ENCODE measurements at places on chromosomes 16 and 17.

- no peak for DNase-seq
Observed at GRCh38 chr17:49859991-49860953, 12.4 kb upstream of the TAC4 start.

DNA sequence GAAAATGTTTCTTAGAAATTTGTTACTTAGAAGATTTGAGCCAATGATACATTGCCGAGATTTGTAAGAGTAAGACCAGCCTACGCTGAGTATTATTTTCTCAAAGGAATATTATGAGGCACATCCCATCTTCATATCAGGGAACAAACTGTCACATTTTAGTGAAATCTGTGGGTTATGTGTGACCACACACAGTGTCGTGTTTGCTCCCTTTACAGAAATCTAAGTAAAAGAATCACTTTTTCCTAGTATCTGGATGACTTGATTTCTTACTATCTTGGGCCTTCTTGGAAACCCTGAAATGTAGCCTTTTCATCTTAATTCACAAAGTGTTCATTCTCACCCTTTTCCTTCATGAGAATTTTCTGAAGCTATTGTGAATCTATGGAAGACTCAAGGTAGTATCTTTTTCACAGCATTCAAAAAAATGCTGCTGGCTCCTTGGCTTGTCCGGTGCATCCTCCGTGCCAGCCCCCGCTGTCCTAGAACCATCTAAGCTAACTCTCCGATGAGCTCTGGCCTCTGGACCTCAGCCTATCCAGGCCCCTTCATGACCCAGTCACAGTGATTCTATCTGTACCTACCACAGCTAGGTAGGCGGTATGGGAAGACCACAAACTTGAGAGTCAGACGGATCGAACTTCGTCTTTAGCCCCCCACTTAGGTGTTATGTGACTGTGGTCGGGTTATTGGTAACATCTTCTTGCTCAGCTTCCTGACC, 524.3 kb downstream of the MAF start:
- DNase-seq = no peak

GRCh38 chr16:88638323-88639230, at the start of gene IL17C:
Gene IL17C (plus strand): TSS chr16:88638572. CDS start chr16:88638642, 70 bp downstream.
- DNase-seq = no peak

GRCh38 chr16:72285324-72285723, 113.4 kb upstream of the PMFBP1 start:
- DNase-seq = no peak

DNA sequence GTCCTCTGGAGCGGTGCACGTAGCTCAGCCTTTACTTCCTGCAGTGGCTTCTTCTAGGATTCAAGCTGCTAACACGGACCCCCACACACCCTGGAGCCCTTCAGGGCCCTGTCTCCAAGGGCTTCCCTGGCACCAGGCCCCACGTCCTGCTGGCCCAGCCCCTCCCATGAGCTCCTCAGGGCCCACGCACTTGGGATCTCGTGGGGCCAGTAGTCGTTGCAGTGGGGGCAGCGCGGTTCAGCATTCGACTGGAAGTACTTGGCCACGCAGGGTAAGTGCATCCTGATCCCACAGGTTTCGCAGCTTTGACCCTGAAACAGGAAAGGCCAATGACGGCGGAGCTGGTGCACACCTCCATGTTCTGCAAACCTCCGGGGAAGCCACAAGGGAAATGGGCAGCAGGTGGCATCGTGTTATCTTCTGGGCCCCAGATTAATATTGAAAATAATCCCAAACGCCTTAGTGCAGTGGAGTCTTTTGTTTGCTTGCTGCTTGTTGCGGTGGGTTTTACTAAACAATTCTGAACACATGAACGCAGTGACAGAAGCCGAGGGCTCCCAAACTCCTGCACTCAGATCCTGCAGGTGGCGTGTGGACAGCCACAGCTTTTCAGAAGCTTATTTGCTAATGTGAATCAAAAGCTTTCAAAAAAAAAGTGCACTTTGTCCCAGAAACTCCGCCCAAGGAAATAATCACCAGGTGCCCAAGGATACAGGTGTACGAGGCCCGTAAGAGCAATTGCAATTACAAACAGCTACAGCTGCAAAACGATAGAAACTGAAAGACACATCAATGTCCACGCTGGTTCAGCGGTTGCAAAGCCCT, 22.4 kb downstream of the KDM8 start:
- no peak for DNase-seq

GRCh38 chr17:80573701-80574100, 29.1 kb downstream of the RPTOR start:
- no peak for DNase-seq

- no peak for DNase-seq
Observed at GRCh38 chr17:7408252-7408727, 645 bp downstream of the NLGN2 start.

DNA sequence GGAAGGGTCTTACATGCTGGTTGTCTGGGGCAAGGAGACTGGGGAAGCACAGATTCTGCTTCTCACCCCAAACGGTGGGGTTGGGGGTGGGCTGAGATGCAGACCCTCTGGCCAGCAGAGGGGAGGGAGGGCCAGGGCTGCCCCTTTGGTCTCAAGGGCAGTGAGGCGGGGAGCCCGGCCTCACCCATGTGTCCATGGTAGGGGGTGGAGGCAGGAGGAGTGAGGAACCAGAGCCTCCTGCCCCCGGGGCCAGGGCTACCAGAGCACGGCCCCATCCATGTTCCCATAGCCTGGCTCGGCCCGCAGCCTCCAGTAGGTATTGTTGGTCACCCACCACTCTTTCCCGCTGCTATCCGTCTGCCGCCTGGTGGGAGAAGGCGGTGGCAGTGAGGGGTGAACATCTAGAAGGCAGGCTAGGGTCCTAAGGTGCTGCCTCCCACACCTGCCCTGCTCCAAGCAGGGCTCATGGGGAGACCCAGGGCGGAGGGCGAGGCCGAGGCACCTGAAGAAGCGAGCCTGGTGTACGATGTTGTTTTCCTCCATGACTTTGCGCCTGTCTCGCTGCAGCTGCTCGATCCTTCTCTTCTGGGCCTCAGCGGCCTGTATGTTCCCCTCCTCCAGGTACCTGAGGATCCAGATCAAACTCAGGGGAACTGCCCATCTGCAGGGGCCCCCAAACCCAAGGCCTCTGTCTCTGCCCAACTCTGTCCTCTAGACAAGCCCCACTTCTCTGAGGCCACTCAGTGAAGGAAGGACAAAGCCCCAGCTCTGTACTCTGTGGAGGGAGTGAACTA, 13.4 kb downstream of the OSBPL7 start:
- DNase-seq = no peak

DNA sequence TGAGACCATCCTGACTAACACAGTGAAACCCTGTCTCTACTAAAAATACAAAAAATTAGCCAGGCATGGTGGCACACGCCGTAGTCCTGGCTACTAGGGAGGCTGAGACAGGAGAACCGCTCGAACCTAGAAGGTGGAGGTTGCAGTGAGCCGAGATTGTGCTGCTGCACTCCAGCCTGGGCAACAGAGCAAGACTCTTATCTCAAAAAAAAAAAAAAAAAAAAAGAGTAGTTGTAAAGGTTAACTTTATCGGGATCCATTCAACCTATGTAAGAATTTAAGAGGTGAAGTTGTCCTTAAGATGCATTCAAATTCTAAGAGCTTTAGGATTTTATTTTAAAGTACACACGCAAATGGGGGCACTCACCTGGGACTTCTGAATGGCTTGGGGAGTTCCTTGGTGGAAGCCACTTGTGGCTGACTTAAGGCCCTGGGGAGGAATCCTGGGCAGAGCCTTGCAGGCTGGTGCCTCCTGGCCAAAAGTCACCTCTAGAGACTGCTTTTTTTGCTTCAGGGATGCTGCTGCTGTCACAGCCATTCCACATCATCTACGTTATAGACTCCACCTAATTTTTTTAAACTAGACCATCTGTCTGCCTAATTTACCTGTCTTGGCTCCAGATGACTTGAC, 3.3 kb downstream of the CTCF start:
- DNase-seq = no peak

- peak; percentile 76 for DNase-seq
Observed at GRCh38 chr16:67311607-67312488, 14.7 kb downstream of the KCTD19 start.

- no peak for DNase-seq
Observed at GRCh38 chr16:53964145-53964790, 260.3 kb downstream of the FTO start.

GRCh38 chr16:66910175-66910940, 8.3 kb downstream of the CDH16 start:
- no peak for DNase-seq

DNA sequence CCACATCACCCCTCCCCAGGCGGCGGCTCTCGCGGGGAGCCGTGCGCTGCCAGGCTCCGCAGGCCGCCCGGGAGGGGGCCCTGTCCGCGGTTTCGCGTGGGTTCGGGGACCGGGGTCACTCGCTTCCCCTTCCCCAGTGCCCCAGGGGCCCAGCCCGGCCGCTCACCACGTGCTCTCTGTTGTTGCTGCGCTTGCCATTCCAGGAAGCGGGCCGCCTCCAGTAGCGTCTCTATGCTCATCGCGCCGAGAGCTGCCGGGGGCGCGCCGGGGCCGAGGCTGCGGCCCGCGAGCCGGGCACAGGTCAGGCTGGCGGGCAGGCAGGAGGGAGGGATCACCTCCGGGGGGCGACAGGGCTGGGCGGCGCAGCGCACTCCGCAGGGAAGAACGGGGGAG, 390 bp downstream of the MNT start:
- no peak for DNase-seq

- no peak for DNase-seq
Observed at GRCh38 chr17:18234853-18235380, 9.5 kb downstream of the LLGL1 start.

GRCh38 chr16:64586781-64587180, 535.1 kb downstream of the CDH11 start:
- DNase-seq = no peak

DNA sequence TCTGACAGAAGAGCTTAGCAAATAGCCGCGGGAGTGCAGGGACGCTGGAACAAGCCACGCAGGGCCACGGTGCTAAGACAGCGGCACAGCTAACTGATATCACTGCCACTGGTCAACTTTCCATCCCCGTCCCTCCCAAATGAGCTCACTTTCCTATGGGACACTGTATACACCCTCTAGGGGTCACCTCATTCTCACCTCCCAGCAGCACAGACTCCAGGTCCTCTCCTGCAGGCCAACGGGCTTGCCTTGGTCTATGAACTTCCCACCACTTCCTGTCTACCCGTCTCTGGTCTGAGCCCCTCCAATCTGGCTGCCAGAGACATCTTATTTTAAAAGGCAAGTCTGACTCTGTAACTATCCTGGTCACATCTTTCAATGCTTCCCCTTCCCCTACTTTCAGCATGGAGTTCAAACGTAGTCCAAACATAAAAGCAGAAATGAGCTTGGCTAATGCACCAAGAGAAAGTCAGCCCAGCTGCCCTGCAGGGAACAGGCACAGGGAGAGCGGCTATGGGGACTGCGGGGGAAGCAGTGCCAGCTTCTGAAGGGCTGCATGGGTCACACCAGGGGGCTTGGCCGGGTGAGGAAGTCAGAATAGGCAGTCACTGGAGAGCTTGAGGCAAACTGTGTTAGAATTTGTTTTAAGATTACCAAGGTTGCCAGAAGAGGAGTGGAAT, 26.3 kb upstream of the SLC38A8 start:
- no peak for DNase-seq

DNA sequence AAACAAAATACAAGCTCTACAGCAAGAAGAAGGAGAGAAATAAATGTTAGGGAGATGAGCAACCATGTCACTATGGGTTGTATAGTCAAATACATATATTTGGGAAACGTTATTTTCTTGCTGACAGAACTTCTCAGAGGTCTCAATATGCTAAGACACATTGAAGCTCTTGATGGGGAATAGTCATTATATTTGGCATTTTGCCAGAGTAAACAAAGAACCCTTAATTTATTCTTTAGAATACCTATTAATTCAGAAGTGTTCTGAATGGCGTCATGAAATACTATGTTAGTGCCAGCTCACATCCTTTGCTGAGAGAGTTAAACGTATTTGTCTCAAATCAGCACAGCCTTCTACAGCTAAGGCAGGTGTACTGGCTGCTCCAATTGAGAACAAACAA, 458.9 kb downstream of the CDH13 start:
- DNase-seq = no peak

DNA sequence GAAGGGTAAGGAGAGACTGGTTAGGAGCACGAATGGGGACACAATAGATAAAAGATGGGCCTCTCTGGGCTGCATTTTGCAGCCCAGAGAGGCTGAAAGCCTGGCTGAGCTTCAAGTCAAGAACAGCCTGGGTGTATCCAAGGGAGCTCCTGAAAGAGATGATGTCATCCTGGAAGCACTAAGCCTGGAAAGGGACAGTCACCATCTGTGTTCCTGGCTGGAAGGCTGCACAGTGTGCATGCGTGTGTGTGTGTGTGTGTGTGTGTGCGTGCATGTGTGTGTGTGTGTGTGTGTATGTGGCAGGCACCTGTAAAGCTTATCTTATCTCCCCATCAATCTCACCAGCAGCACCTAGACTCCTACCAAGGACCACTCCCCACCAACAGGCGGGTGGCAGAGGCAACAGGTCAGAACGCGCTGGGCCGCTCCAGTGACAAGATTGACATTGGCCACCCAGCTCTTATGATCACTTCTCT, 44.1 kb downstream of the COG7 start:
- no peak for DNase-seq

- no peak for DNase-seq
Observed at GRCh38 chr16:68486502-68487202, 38.3 kb upstream of the SMPD3 start.

DNA sequence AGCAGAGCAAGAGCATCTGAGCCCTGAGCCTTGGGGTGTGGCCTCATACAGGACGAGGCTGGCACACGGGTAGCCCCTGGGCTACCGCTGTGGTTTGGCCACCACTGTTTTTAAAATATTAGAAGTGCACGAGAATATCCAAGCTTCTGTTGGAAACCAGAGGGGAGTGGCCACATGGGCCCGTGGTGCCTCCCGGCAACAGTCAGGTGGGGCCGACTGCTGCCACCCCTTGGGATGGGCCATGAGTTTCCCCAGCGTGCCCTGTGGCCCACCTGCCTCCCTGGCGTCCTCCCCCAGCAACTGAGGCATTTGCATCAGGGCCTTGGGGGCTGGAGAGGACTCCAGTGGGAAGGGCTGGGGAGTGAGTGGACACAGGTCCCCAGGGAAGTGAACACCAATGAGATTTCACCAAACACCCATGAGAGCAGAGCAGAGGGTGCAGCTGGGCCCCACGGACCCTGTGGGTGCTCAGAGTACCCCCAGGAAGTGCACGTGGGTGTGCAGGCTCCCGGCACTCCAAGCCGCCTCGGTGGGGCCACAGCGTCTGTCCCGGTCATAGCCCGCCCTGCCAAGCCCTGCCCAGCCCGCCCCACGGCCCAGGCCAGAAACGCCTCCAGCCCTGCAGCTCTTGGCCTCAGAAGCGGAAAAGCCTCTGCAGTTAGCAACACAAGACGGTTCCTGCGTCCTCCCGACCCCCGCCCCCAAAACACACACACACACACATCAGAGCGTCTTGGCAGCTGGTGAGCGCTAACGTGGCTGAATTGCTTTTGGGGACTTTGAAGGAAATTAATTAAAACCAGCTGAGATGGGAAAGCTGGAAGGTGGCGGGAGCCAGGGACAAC, 22.7 kb downstream of the ZNF469 start:
- no peak for DNase-seq

All from stimulated activated CD8-positive, alpha-beta memory T cell treated with anti-CD3 and anti-CD28 coated beads, Interleukin-2, amount 100 ng/mL, for 48 hours (primary cell).